AG10803 (cell line): ENCODE measurements at places on chromosomes 7 and 10.

DNA sequence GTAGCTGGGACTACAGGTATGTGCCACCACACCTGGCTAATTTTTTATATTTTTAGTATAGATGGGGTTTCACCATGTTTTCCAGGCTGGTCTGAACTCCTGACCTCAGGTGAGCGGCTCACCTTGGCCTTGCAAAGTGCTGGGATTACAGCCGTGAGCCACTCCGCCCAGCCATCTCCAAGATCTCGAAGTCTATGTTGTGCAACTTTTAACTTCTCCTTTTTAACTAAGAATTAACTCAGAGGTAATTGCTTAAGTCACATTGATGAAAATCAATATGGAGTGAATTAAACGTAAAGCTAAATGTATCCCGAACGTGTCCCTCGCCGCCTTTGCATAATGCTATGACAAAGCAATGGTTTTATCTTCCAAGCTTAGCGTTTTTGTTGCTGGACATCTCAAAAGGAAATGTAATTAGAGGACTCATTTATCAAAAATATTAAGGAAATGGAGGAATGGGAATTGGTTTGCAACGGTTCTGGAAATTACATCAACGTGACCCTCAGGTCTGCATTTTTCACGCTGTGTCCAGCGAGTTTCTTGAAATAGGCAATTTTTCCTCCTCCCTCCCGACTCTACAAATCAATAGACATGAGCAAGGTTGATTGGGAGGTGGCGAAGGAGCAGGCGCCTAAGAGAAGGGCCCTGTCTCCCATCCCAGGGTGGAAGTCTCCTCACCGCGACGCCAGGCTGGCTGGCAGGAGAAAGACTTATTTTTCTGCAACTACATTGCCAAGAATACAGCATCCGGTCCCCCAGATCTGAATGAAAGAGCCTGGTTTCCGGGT is 89.8 kb downstream of the TMEM130 start:
- DNase-seq = no peak

GRCh38 chr7:106773228-106773627 is 91.9 kb upstream of the PIK3CG start:
- no peak for DNase-seq

- no peak for DNase-seq
These were observed 38.0 kb downstream of the MDFIC start for GRCh38 chr7:114959931-114960330.

- DNase-seq = no peak
These were observed 127.6 kb downstream of the ACTR3B start for GRCh38 chr7:152887191-152887590.

GRCh38 chr7:157008206-157009169 is 2.0 kb downstream of the MNX1 start:
- DNase-seq = no peak

- peak; percentile 87 for DNase-seq
These were observed 30.0 kb downstream of the SGMS1 start for GRCh38 chr10:50593523-50594376.

DNA sequence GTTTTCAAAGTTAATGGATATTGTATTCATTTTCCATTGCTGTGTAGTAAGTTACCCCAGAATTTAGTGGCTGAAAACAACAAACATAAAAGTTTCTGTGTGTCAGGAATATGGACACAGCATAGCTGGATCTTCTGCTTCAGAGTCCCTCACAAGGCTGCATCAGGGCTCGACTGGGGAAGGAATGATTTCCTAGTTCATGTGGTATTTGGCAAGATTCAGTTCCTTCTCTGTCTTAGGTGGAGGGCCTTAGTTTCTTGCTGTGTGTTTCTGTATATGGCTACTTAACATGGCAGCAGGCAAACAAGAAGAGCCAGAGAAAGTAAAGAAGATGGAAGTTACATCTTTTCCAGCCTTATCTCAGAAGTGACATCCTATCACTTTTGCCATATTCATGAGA is 51.1 kb downstream of the TPST1 start:
- DNase-seq = no peak

- no peak for DNase-seq
These were observed 6.1 kb downstream of the RASSF4 start for GRCh38 chr10:44965651-44966097.

DNA sequence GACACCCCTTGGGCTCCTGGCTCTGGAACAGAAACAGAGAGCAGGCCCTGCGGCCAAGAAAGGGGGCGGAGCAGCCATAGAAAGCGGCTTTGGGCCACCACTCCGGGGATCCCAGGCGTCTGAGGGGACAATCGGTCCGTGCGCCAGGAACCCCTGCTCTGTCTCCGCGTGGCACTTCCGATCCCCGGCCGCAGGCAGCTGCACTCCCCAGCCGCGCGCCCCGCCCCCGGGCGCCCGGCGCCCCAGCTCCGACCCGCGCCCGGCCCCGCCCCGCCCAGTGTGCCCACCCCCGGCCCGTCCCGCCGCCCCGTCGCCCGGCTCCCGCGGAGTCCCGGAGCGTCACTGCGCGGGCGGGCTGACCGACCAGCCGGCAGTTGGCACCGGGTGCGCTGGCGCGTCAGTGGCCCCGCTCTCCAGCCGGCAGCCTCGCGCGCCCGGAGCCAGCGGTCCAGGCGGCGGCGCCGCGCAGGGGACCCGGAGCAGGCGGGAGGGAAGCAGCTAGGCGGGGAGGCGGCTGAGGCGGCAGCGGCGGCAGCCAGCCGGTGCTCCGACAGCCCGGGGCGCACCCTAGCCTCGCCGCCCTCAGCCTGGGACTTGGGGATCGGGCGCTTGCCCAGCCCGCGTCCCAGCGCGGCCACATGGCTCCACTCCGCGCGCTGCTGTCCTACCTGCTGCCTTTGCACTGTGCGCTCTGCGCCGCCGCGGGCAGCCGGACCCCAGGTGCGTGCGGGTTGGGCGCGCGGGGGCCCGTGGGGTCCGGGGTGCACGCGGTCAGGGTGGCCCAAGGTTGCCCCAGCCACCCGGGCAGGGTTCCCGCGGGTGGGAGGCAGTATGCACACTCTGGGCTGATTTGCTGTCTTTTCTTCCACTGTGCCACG is at the start of gene ADAMTS14:
ADAMTS14 (plus strand) TSS at position 342 of the 878 bp plus-strand sequence; CDS start at position 639, 297 bp downstream.
- DNase-seq = peak; percentile 38

GRCh38 chr7:107926481-107926880 is 35.5 kb downstream of the DLD start:
- DNase-seq = no peak

DNA sequence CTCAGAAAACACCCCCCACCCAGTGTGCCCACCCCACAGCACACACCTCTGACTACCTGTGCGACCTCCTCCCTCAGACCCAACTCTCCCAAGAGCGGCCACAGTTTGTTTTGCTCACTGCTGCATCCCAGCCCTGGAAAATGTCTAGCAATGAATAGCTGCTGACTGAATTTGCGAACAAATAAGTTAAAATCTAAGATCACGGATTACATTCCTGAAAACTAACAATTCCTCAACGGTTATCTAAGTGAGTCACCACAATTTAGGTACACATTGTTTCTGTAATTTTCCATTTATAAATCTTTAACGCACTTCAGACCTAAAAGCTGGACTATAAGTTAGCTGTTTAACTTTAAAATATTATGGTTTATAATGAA is 235.2 kb downstream of the ZMYND11 start:
- DNase-seq = no peak

GRCh38 chr7:94623820-94624219 is 32.1 kb downstream of the SGCE start:
- DNase-seq = no peak

DNA sequence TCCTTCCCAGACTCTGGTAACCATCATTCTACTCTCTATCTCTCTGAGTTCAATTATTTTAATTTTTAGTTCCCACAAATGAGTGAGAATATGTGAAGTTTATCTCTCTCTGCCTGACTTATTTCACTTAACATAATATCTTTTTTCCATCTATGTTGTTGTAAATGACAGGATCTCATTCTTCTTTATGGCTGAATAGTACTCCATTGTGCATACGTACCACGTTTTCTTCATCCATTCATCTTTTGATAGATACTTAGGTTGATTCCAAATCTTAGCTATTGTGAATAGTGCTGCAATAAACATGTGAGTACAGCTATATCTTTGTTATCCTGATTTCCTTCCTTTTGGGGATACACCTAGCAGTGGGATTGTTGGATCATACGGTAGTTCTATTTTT is 23.9 kb downstream of the RPA3 start:
- no peak for DNase-seq
